GM03348 (cell line): ENCODE measurements at places on chromosomes 12 and 14.

DNA sequence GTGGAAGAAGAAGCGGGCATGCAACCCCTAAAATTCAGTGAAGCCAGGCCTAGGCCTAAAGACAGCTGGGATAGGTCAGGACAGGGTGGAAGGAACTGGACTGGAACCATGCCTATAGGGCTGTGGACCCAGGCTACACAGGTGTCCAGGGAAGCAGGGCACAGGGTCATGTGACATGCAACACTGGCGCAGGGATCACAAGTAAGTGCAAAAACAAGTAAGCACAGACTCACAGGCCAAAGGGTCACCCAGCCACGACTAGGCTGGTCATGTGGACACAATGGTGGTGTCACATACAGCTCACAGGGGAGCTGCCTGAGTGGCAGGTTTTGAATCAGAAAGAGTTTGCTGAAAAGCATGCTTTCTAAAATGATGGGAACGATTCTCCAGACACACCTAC lies 195.7 kb downstream of the SPTSSA start:
- DNase-seq, result no peak

- peak; percentile 96 for DNase-seq
These were observed 36.5 kb upstream of the DYNC1H1 start for GRCh38 chr14:101927859-101928258.

- no peak for DNase-seq
These were observed 58.8 kb upstream of the GPR68 start for GRCh38 chr14:91303091-91303923.

GRCh38 chr12:24360461-24360860 lies 411.0 kb upstream of the SOX5 start:
- no peak for DNase-seq

DNA sequence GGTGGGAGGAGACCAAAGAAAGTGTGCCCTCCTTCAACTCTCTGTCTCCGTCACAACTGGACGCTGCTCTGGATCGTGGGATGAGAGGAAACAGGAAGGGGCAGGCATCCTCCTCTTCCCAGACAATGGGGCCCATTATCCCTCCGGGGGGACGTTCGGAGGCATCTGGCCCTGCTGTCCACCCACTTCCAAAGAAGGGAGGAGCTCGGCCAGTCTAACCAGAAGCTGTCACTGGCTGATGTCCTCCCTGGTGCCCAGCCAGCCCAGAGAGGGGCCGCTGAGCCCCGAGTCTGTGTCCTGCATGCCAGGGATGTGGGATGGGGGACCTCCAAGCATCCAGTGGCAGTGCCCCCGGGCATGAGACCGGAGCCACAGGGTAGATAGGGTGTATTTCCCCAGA lies 39.8 kb upstream of the MEG3 start:
- DNase-seq, result no peak
